ENCODE measurements at places on chromosomes 4 and X.

DNA sequence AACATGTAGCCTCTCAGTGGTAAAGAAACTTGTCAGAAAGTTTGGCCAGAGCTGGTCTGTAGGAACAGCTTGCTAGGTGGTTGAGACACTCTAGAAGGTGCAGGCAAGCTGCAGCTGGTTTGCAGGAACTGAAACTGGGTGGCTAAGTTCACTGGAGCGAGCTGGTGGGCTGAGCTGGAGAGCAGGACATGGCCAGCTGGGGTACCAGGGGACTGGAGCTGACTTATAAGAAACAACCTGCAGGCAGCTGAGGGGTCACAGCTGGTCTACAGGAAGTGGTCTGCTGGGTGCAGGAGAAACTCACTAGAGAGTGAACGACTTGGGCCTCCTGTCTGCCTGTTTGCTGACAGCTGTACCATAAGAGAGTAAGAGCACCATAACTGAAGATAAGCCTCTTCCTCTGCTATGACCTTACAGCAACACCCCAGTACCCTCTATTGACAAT lies 157.1 kb upstream of the LNX1 start:
- no peak for DNase-seq

DNA sequence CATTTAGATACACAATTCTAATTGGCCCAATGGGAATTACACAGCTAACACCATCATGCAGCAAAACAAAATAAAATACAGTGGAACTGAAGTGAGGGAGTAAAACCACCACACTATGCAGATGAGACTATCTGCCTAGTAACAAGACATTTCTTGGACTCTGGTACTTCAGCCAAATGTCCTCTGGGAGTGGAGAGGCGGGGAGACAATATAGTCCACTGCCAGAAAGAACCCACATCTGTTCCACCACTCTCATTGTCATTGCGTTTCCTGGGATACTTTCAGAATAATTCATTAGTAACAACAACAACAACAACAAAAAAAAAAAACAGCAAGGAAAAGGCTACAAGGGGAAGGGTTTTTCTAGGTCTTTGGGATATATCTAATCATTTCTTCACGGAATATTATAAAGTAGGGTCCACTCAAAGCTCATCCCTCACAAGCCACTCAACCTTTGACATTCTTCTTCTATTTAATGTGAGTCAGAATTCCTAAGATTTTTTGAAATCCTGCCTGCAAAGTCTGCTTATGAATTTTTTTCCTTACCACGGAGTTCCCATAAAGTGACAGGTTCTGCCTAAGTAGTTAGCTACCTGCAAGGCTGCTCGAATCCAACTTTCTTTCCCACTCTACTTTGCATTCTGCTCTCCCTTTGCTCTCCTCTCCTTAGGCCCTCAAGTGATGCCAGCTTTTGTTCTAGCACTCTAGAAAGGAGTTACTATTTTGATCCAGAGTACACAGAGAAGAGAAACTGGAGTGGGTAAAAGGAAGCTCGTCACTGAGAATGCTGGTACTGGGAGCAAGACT lies 254.6 kb downstream of the CHIC1 start:
- DNase-seq, result no peak

DNA sequence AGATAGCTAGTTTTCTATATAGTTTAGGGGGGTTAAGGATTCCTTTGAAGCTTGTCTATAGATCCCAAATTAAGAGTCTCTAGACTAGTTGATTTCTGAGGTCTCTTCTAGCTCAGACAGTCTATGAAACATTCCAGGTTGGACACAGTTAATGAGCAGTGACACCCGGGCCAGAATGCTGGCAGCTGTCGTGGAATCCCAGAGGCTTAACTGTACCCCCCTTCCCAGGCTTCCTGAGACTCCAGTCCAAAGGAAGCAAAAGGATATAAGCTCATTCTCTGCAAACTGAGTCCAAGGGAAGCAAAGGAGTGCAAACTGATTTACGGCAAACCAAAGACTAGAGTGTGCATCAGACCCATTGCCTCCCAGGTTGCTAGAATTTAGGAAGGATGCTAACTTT lies 62.9 kb downstream of the DCX start:
- no peak for DNase-seq

- DNase-seq, result no peak
Measured at GRCh38 chr4:113534711-113535110, 226.8 kb downstream of the CAMK2D start.

DNA sequence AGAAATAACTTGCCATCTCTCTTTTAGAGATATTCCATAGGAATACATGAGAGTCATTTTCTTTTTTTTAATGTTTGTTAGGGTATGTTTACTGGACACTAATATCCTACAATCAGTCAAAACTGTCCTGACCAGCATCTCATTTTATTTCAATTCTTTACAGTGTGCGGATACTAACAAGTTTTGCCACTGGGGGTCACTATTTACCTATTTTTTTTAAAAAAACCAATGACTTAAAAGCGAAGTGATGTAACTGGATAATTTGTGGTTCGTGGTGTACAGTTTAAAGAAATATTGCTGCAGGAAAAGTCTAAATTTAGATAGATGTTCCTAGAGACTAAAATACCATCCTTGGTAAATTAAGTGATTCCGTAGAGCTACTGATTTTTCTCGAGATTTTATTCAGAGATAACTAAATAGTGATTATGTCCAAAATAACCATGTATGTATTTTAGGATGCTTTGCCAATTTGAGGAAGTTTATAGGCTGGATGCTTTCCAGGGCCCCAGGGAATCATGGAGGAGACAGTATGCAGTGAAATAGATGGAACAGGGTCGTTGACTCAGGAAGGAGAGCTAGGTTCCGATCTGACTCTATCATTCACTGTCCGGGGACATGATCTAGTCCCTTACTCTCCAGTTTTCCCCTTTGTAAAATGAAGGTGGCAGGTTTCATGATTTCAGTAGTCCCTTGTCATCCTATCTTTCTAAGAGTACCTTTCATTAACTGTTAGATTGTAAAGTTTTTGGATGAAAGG lies 34.0 kb upstream of the GNPDA2 start:
- no peak for DNase-seq

DNA sequence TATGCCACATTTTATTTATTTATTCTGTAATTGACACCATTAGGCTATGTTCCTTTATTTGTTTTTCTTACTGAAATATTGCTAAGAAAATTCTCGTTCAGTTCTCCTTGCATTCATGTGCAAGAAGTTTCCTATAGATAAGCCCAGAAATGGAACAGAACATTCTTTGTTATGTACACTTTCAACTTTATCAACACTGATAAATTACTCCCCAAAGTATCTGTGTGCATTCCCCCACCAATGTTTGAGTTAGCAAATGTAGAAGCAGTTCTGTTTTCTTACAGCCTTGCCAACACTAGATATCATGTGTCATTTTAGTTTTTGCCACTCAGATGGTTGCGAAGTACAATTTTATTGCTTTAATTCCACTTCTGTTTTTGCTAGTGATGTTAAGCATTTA lies 166.4 kb upstream of the NPY2R start:
- no peak for DNase-seq

DNA sequence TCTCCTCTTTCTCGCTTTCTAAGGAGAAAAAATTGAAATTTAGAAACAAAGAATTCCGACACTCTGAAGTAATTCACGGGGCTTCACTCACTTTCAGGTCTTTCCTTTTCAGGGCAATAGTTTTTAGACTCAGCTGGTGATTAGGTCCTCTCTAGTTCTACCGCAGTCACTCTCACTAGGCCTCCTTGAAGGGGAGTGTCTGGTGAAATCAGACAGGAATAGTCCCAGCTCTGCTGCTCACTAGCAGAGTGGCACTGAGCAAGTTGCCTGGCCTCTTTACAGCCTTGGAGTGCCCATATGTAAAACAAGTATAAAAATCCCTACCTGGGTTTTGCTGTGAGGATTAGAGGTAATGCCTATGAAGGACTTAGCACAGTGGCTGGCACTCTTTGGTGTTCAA lies 64.1 kb downstream of the NEUROG2 start:
- no peak for DNase-seq

DNA sequence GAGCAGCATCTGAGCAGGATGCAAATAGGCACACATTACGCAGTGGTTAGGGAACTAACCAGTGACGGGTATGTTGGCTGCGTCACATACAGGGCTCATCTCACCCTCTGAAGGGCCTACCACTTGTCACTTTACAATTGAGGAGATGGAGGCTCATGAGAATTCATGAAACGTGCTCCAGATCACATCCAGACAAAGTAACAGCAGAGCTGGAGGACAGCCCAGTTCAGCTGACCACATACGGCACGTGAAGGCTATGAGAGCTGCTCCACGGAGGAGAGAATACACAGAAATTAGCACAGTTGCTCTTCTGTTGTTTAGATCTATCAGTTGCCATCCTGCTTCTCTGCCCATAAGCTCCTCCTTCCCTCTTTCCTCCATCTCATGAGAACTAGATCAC lies 78.4 kb downstream of the FAM9B start:
- no peak for DNase-seq

GRCh38 chr4:85084371-85085094 lies 118.0 kb upstream of the WDFY3 start:
- DNase-seq, result no peak

DNA sequence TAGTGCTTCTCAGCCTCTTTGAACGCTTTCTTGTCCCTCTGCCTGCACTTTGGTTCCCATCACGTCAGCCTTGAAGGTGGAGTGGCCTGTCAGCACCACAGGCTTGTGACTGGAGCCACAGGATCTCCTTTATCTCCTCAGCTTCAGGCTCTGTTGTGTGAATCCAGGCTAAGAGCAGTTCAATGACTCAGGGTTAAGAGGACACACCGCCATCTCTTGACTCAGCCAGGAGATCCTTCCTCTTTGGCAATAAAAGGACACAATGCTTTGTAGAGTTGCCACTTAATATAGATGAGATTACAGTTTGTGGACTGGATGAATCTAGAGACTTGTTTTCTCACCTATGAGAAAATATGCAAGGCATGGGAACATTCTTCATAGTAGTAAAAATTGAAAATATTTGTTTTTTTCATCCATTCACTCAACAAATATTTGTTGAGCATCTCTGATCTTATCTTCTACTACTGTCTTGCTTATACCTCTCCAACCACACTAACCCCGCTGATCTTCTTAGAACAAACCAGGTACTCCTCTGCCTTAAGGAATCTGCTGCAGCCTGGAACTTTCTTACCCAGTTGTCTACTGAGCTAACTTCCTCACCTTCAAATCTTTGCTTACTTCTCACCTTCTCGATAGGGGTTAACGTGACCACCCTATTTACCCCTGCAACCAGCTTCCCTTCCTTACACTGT lies 62.3 kb downstream of the UCHL1 start:
- no peak for DNase-seq

DNA sequence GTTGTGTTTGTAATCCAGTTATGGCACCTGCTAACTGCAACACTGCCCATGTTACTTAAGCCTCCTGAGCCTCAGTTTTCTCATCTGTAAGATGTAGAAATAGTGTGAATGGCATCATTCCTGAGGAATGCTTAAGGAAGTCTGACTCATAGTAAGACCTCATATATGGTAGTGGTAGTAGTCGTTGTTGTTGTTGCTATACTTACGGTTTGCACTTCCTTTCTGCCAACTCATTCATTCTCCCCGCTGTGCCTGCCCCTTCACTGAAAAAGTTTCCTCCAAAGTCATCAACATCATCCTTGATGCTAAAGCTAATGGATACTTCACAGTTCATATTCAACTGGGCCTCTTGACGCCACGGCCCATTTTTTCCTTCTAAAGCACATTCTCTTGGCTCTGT lies 54.2 kb upstream of the SPANXN3 start:
- no peak for DNase-seq

- no peak for DNase-seq
Measured at GRCh38 chrX:134682081-134682480, 23.8 kb upstream of the PLAC1 start.

DNA sequence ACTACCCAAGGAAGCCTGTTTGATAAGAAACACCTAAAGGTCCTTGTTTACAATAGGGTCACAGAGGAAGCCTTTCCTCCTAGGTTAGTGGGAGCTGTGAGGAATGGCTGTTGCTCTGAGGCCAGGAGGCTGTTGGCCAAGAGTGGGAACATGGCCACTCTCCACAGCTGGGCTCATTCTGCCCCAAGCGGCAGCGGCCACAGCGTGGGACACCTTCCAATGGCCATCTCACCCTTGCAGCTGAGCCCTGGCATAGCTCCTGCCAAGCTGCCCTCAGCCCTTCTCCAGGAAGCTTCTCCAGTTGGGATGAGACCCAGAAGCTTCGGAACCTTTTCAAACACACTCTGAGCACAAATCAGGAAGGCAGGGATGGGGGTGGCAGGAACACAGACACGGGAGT lies 111.8 kb upstream of the MAP3K15 start:
- no peak for DNase-seq

- DNase-seq, result no peak
Measured at GRCh38 chr4:7838136-7838782, 101.4 kb downstream of the AFAP1 start.

DNA sequence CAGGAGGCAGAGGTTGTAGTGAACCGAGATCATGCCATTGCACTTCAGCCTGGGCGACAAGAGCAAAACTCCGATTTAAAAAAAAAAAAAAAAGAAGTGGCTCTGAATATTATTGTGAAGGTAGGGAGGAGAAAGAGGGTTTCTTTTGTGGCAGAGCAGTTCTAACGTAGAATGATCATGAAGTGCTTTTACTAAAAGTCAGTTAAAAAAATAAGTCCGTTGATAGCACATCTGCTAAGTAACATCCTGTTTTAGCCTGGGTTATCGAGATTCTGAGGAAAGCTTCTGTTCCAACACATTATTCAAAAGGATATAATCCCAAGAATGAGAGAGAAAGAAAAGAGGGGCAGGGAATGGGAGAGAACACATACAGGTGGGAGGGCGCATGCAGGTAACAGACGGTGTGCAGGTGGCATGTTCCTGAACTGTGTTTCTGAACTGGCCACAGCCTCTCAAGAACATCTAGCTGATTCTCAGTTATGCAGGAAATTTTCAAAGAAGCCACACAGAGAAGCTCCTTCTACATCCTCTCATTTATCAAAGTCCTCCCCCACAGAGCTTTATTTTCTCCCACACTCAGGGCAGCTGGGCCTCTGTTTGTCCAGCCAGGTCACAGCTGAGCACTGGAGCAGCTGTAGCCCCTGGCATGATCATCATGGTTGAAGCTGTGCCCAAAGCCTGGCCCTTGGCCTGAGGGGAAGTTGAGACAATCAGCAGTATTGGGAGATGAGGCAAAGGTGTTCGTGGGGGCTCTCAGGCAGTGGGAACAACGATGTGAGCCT lies 342.3 kb downstream of the ZNF674 start:
- no peak for DNase-seq

DNA sequence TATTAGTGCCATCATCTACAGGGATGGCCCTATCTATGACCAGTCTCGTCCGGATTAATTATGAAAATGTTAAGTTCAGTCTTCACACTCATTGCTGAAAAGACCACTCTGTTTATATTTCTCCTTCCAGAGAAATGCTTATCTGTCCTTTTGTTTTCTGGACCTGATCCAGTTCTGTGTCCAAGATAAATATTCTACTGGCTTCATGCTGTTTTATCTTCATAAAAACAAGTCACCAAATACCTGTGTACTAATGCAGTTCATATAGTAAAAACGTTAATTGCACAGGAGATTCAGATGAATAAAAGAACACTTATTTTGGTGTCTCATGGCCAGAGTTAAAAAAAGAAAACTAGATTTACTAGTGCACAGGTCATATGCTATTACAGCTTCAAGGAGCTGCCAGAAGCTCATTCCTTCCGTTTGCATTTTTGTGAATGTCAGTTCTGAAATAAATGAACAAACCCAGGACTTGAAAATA lies 17.3 kb downstream of the FNIP2 start:
- no peak for DNase-seq

Data from central memory CD8-positive, alpha-beta T cell (primary cell).